ENCODE measurements at places on chromosomes 16 and 17.

- no peak for DNase-seq
Observed at GRCh38 chr16:79752396-79752795, 151.9 kb upstream of the MAF start.

DNA sequence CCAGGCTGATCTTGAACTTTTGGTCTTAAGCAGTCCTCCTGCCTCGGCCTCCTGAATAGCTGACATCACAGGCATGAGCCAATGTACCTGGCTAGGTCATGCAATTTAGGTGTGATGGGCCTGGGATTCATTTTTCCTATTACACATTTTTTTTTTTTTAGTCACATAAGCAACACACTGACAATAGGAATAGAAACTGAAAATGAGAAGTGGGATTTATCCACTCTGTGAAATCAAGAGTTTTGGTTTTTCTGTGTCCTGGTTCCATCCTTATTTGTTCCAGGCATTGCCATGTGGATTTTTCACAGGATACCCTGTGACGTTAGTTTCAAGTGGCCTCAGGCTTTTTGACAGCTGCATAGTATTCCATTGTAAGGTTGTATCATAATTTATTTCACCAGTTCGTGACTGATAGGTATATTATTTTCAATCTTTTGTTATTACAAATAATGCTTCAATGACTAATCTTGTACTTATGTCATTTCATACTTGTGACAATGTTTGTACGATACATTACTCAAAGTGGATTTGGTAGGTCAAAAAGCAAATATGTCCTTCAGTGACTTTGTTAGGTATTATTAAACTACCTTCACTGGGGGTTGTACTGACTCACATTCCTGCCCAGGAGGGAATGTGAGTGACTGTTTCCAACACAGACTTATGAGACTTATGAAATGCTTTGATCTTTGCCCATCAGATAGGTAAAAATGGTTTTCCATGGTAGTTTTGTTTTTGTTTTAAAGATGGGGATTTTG, 10.6 kb downstream of the ADCY7 start:
- DNase-seq, result no peak

DNA sequence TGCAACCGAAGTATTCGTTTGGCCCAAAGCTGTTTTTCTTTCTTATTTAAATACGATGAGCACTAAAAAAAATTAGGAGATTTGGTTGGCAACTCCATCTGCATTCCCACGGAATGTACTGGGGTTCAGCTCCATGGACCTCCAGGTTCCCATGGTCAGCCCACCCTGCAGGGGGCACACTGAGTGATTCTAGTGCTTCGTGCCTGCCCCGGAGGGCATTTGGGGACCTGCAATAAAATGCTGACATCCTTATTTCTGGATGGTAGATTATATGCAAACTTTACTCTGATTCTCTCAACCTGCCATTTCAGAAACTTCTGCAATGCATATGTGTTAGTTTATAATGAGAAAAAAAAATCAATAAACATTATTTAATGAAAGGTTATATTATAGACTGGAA, 339.4 kb downstream of the XYLT1 start:
- DNase-seq, result no peak

DNA sequence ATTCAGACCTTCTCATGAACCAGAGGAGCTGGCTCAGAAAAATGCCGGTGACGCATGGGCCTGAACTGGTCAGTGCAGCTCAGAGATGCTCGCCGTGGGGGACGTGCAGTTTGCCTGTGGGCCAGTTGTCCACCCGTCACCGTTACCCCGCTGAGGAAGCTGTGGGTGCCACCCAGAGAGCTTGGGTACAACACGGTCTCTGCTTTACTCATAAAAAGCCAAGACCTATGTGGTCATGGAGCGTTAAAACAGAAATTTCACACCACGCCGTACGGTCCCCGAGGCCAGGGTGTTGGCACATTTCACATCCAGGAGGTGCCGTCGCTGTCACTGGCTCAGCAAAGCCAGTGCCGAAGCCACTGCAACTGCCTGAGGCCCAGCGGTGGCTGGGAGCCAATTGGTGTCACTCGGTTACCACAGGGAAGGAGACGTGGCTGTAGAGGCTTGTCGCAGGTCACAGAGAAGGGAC, 120.9 kb downstream of the METRNL start:
- DNase-seq, result peak; percentile 60

DNA sequence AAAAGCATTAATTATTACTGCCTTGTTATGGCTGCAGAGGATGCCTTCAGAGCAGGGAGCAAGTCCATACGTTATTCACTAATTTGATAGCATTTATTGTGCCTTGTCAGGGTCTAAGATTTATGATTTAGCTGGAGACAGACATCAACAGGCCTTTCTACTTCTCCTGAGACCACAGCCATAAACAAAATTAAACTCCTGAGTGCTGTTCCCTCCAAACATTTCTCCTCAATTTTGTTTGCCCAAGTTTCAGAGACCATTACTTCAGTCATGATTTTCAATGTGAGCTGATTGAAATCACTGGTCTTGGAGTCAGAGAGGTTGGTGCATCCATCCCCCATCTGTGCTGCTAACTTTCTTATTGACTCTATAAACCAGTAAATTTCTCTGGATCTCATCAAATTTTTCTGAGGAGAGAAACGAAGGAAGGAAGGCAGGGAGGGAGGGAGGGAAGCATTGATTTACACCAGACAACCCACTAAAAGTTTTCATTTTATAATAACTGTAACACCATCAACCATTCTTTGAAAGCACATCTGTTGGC, 423.6 kb upstream of the CDH11 start:
- DNase-seq, result no peak

- no peak for DNase-seq
Observed at GRCh38 chr17:42065201-42065600, 14.8 kb upstream of the C17orf113 start.

DNA sequence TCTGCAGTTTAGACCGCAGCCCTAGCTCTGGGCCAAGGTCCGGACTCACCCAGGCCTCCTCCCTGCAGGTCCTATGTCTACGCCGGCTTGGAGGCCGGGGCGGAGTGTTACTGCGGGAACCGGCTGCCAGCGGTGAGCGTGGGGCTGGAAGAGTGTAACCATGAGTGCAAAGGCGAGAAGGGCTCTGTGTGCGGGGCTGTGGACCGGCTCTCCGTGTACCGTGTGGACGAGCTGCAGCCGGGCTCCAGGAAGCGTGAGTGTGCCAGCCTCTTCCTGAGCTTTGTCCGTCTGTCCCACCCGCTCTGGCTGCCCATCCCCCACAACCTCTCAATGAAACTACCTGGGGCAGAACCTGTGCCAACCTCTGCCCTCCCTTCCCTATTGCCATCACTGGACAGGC, 20.1 kb downstream of the WSCD1 start:
- DNase-seq, result no peak

GRCh38 chr17:1607971-1608320, 20.7 kb downstream of the SLC43A2 start:
- no peak for DNase-seq

- no peak for DNase-seq
Observed at GRCh38 chr17:73791631-73792030, 147.4 kb upstream of the SDK2 start.

DNA sequence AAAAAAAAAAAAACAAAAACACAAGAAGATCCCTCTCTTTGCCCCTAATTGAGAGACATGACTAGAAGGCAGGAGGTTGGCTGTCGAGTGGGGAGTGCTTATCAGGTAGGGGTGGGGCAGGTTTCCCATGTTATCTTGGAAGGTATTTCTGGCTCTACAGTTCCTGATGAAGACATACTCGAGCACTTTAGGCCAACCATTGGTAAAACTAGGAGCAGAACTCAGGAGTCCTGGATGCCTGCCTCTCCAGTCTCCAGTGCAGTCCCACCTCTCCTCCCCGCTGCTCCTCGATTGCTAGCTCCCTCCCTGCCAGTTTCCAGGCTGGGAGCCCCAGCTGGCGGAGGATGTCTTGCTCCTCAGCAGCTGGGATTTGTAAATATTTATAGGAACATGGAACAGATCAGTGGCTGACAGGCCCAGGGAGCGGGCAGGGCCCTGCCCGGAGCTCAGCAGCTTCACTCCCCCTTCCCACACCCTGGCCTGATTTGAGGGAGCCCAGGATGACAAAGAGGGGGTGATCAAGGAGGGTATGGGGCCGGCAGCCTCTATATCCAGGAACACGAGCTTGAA, 11.4 kb upstream of the C1QL1 start:
- no peak for DNase-seq

DNA sequence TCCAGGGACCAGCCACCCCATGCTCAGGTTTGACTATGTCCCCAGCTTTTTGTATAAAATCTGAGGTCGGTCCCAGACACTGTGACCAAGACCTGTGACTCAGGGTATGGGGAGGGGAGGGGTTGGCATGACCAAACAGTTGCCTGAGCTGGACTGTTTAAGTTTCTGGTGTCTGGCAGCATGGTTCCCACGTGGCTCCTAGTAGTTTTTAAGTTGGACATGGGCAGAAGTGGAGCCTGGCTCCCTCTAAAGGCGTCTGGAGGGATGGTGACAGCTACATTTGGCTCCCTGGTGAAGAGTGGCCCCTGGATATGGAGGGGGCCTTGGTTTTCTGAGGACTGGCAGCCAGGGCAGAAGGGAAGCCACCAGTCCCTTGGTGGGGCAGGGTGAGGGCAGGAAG, 7.9 kb downstream of the SMCR8 start:
- DNase-seq, result no peak

DNA sequence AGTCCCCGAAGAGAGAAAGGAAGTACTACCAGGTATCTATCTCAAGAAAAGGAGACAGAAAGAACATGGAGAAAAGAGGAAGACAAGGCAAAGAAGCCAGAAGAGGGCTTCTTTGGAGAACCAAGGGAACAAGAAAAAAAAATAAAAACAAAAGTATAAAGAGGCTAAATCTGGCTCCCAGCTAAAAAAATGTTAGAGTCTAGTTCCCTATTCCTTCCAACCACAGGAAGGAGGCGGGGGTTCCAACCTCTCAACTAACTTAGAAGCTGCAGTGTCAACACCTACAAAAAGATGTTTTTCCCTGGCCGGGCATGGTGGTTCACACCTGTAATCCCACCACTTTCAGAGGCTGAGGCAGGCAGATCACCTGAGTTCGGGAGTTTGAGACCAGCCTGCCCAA, 13.4 kb downstream of the UTP6 start:
- DNase-seq, result no peak

- no peak for DNase-seq
Observed at GRCh38 chr17:51005768-51006167, 114.9 kb downstream of the SPAG9 start.

- no peak for DNase-seq
Observed at GRCh38 chr17:69814031-69814430, 261.0 kb upstream of the KCNJ16 start.

- DNase-seq, result no peak
Observed at GRCh38 chr17:79624718-79625478, 14.0 kb upstream of the RBFOX3 start.

DNA sequence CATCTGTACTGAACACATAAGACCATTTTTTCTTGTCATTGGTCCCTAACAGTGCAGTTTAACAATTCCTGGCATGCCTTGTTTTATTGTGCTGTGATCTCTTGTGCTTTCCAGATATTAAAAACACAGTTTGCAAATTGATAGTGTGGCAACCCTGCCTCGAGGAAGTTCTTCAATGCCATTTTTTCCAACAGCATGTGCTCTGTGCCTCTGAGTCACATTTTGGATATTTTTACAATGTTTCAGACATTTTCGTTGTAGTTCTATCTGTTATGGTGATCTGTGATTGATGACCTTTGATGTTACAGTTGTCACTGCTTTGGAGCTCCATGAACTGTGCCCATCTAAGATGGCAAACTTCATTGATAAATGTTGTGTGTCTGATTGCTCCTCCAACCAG, 66.2 kb downstream of the GOSR1 start:
- no peak for DNase-seq

DNA sequence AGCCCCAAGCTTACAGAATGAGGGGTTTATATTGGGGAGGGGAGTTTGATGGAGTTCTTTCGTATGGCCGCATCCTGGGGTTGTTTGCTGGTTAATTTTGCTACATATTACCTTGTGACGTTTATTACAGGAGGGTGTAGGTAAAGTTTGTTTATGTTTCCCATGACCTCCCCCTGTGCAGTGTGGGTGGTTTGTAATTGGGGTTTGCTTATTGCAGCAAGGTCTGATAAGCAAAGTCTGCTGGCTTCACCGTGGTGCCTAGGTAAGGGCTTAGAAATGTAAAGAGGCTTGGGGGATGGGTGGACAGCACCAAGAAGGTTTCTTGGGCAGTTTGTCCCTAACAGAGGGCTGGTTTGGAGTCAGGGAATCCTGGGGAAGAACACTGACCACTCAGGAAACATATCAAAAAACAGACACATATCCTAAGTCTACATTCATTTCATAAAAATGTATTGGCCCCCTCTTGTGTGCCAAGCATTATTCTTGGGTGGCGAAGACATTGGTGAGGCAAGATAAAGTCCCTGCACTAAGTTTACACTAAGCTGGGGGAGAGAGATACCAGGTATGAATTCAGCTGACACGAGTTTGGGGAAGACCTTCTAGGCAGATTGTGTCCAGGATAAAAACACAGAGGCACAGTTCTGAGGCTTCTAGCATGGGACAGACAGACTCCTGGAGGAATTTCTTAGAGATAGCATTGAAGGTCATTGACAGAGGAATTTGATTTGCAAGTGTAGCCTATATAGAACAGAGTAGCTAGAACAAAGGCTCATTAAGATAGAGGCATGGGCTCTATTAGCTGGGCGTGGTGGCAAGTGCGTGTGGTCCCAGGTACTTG, 9.5 kb downstream of the ZNF764 start:
- DNase-seq, result no peak

- no peak for DNase-seq
Observed at GRCh38 chr17:2179615-2180295, 123.8 kb downstream of the SMG6 start.

GRCh38 chr17:7557775-7558543, 591 bp upstream of the TNFSF13 start:
- DNase-seq, result no peak
